ENCODE measurements at places on chromosomes 6 and 20.

GRCh38 chr6:38178584-38178886 is 359.0 kb downstream of the ZFAND3 start:
- DNase-seq = no peak

DNA sequence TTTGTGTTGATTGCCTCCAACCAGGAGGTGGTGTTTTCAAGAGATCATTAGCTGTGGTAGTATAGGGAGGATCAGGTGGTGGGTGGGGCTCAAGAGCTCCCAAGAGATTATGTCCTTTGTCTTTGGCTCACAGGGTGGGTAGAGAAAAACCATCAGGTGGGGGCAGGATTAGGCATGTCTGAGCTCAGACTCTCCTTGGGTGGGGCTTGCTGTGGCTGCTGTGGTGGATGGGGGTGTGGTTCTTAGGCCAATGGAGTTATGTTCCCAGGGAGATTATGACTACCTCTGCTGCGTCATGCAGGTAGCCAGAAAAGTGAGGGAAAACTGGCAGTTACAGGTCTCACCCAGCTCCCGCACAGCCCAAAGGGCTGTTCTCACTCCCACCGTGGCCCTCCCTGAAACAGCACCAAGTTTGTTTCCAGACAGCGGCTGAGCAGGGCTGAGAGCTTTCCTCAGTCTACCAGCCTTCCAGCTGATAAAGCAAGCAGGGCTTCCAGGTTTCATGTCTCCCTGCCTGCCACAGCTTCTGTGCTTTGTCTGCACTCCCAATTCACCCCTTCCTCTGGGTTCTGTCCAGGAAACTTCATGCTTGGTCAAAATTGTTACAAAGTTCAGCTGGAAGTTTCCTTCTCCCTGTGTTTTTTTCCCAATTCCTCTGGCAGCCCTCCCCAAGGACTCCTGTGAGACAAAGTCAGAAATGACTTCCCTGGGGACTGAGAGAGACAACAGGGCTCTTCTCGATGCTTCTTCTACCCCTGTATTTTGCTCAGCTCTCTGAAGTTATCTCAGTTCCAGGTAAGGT is 481.1 kb upstream of the MAN1A1 start:
- no peak for DNase-seq

- DNase-seq = peak; percentile 8
Observed at GRCh38 chr6:144094731-144095133, 641 bp downstream of the SF3B5 start.

- DNase-seq = peak; percentile 34
Observed at GRCh38 chr6:88165844-88166492, at the start of gene CNR1. Gene CNR1, minus strand, starts transcription at chr6:88166347. Its CDS starts 21,073 bp downstream, at chr6:88145274.

DNA sequence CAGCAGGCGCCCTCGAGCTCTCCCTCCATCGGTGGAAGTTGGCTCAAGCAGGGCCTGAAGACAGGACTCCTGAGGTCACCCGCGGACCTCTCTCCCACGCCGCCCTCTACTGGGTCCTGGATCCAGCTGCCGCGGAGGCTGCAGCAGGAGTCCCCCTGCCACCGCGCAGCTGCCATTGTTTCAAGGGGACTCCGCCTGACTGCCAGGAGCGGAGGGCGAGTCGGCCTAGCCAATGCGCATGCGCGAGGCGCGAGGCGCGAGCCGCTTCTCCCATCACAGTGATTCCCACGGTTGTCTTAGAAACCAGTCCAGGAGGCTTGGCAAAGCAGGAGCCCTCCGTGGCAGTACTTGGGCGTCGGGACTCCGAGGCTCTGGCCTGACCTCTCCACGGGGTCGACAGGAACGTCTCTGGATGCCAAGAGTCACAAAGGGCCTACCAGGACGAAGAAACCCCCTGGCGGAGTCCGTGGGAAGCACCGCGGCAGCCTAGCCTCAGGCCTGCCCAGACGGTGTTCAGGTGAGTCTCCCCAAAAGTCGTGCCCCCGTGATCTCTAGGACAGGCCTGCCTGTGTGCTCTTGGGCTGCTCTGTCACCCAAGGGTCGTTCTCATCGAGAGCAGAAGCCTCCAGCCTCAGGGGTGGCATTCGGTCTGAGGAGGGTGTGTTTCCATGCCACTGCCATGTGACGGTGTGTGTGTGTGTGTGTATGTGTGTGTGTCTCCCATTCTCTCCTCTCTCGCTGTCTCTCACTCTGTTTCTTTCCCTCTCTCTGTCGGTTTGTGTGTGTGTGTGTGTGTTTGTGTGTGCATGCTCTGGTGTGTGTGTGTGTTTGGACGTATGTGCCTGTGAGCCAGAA is 290.6 kb upstream of the ZNF337 start:
- DNase-seq = peak; percentile 68

DNA sequence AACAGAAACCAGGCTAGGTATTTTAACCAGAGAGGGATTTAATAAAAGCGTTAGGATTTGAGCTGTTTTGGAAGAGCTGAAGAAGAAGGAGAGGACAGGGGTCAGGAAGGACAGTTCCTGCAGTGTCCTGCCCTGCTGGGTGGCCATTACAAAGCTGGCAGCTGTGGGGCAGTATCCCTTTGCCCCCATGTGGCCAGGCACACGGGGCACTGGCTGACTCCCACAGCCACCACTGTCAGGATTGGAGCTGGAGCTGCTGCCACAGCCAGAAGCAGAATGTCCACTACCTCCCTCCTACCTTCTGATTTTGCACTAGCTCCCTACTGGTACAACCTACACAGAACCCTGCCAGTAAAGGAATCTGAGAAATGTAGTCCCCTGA is 46.5 kb downstream of the SLC22A3 start:
- DNase-seq = no peak

DNA sequence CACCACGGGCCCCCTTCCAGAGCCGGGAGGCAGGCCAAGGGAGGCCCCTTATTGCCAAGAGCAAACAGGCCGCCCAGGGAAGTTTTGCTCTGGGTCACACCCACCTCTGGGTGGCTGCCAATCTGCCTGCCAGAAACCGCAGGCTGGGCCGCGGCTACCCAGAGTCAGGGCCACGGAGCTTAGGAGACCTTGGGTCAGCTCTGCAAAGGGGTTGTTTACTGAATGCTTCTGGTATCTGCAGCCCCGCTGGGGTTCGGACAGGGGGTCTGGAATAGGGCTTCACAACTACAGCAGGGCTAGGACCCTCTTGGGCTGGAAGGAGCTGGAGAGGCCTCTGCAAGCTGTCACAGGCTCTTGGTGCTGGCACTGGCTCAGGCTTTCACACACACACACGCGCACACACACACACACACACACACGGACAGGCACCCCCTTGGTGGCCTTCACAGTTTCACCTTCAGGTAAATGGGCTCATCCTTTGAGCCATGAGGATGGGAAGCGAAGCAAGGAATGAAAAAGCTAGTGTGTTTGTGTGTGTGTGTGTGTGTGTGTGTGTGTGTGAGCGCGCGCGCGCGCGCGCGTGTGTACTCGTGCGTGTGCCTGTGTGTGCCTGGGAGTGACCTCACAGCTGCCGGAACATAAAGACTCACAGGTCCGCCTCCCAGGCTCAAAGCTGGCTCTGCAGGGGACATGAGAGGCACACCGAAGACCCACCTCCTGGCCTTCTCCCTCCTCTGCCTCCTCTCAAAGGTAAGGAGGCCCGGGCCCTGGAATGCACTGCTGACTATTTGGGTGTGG is at the start of gene CCN5:
Gene CCN5, plus strand, starts transcription at position 669 of the 798 bp plus-strand sequence. Its CDS starts 22 bp downstream, at position 691.
- no peak for DNase-seq

DNA sequence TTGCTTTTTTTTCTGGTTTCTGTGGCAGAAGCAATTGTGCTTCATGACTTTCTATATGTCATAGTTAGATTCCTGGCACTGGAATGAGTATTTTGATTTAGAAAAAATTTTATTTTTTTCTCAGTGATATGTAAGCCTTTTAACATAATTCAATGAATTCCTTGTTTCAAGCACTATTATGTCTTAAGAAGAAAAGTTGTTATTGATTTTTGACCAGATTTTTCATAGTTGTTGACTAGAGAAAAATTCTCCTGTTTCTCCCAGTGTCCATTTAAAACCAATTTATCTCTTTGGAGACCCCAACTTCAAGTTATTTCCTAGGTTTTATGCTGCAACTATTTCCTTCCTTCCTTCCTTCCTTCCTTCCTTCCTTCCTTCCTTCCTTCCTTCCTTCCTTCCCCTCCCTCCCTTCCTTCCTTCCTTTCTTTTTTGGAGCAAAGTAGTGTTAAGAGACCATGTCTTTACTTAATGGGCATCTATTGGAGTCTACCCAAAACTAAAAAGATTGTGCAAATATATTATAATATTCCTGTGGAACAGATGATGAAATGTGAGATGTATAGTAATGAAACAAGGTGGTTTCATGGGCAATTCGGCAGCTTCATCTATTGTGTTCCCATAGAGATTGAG is 346.9 kb downstream of the RNF144B start:
- DNase-seq = no peak

GRCh38 chr6:170236131-170236836 is 54.6 kb downstream of the DLL1 start:
- no peak for DNase-seq

DNA sequence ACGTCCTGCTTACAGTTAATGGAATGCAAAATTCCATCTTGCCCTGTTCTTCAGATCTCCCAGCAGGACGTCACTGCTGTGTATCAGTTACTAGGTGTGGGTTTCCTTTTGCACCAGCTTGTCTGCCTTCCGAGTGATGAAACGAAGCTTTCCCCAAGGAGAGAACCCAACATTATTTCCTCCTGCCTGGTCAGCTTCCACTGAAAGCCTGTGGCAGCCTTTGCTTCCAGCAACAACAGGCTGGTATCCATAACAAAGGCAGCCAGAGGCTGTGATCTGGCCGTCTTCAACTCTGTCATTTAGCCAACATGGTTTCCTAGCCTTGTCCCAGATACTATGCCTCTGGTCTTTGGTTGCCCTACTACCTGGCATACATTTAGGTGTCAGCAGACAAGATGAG is 78.9 kb upstream of the HEY2 start:
- no peak for DNase-seq

DNA sequence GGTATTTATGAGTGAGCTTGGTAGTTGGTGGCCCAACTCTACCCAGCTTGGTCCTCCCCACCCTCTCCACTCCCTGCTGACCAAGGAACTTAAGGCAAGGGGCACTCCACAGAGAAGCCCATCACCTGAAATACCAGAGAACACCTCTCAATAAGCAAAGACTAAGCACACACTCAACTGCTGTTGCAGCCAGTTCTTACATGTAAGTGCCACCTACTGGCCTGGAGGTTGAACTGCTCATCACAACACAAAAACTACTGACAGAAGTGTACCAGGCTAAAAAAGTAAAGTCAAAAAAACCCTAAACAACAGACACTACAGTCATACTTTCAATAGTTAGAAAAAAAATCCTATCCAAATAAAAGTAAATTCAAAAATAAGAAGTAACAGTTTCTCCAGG is 146.2 kb downstream of the FAM83B start:
- no peak for DNase-seq

- DNase-seq = no peak
Observed at GRCh38 chr6:170085475-170086401, 205.1 kb downstream of the DLL1 start.

DNA sequence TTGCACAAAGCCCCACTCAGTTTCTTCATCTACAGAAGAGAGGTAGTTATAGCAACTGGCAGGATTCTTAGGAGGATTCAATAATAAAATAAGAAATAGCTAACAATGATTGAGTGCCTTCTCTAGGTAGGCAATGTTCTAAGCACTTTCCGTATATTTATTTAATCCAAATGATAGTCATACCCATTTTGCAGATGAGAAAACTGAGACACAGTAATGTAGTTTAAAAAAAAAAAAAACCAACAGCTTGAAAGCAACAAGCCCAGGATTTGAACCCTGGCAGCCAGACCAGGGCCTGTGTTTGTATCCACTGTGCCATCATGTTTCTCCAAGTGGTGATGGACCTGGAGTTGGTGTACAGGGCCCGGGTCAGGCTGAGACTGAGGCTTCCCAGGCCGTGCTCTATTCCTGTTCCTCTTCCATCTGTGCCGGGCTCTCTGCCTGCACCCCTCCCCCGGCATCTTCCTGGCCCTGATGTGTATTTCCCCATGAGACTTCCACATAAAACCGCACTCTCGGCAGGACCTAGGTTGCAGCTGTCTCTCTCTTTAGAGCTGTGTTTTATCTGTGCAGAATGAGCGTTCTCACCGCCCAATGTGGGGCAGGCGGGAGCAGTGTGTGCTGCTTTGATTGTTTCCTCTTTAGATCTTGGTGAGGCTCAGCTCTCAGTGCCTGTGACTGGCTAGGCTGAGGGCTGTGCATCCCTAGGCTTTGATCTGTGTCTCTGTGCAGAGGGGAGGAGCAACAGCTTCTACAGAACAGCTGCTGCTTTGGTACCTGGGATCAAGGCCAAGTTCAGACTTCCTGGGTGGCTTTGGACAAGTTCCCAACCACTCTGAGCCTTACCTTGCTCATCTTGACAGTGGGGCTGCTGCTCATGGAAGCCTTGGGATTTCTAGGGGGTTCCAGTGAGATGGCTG is 49.5 kb downstream of the TOX2 start:
- peak; percentile 32 for DNase-seq
